Dermis blood vessel endothelial cell (primary cell): ENCODE measurements at places on chromosomes 5 and 9.

DNA sequence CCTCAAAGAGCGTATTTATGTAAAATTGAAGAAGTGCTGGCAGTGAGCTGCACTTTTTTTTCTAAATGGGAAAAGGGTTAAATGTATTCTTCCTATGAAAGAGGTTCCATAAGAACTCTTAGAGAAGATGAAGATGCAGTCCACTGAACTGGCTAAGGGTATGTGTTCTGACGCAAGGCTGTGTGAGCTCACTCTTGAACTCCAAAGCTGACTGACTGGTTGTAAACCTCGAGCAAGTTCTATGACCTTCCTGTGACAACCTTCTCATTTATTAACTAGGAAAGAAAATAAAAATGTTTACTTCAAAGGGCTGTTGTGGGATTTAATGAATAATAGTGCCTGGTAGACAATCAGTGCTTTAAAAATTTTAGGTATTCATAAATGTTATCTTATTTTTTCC is 46.7 kb downstream of the POC5 start:
- no peak for DNase-seq

- no peak for DNase-seq
These were observed 167.7 kb upstream of the LHFPL2 start for GRCh38 chr5:78816143-78816765.

- no peak for DNase-seq
These were observed 1026.5 kb downstream of the NR2F1-AS1 start for GRCh38 chr5:92554447-92555085.

GRCh38 chr5:31036411-31036810 is 157.1 kb upstream of the CDH6 start:
- no peak for DNase-seq

DNA sequence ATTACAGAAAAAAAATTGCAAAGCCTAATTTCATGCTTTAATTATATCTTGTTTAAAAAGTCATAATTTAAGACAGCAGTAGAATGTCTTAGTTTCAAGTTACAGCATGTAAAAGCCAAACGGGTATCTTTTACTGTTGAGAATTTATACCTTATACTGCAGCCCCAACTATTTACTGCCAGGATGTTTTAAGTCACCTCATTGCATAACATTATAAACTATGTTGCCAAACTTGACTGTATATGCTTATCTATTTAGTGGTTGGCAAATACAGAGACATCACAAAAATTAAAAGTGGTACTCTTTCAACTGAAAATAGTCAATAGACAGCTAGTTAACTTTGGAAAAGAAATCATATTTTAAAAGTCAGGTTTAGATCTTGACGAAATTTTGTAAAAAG is 119.5 kb downstream of the EDIL3 start:
- DNase-seq, result no peak

DNA sequence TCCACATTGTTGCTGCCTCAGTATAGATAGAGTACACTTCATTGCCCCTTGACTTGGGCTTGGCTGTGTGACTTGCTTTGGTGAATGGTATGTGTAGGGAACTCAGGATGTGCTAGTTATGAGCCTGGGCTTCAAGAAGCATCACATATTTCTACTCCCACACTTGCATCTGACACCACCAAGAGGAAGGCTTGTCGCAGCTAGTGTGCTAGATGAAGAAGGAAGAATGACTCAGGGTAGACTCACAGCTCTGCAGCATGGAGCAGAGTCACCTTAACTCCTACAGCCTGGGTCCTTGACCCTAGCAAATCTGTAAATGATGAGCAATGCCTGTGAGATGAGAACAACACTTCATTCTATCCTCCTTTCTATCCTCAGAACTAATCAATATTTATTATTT is 261.8 kb downstream of the ASTN2 start:
- DNase-seq, result no peak

DNA sequence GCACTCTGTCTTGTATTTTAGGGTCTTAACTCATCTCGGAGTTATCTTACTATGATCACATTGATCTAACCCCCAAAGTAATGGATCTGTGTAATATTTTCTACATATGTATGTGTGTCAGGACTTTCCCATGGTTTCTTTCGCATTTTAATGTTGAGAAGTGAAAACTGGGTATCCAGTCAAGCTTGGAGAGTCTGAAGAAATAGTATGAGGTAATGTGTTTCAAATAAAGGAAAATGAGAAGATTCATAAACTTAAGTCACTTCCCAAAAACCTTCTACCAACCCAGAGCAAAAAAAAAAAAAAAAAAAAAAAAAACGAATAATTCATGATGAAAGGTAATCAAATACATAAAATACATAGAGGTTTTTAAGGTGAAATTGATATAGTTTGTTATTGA is 187.8 kb upstream of the VCAN start:
- no peak for DNase-seq

DNA sequence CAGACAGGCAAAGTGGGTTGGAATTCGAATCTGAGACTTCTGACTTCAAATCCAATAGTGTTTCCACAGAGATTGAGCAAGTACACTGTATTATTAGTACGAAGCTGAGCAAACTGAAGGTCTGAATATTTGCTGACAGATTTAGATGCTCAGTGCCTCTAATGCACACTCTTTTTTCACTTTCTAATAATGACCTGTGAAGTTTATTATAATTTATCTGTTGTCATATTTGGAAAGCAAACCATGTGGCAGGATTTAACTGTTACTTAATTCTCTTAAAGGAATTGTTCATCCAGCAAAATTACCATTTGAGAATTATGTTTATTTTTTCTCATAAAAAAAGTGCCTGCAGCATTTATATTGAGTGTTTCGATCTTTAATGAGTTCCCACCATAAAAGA is 277.3 kb downstream of the DMRT2 start:
- no peak for DNase-seq

GRCh38 chr9:114611516-114612271 is 603 bp downstream of the TMEM268 start:
- DNase-seq, result peak; percentile 55

- no peak for DNase-seq
These were observed 48.2 kb upstream of the JAK2 start for GRCh38 chr9:4936823-4937222.

DNA sequence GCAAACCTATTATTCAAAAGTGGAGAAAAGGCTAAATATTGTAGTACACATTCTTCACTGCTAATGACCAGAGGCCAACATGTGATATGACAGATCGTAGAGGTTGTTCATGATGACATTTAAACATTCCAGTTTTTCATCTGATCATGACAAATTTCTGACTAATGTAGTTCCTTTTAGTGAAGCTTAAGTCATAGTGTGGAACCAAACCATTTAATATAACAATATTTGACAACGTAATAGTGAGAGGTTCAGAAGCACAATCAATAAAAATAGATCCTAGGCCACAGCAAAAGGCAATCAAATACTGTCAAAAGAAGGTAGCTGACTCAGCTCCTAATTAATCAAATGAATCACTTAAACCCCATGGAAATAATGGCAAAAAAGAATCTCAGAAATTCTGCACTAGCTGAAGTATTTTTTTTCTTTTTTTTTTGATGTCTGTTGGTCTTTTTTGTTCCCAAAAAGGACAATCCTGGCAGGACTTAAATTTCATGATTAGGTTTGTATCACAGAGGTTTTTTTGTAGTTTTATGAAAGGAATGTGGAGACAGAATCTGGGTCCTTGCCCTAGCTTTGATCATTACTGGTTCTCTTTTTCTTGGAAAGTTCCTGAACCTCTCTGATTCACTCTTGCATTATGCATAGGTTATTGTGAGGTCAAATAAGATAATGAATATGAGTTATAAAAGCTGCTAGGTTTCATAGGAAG is 795.0 kb downstream of the DTWD2 start:
- DNase-seq, result no peak

DNA sequence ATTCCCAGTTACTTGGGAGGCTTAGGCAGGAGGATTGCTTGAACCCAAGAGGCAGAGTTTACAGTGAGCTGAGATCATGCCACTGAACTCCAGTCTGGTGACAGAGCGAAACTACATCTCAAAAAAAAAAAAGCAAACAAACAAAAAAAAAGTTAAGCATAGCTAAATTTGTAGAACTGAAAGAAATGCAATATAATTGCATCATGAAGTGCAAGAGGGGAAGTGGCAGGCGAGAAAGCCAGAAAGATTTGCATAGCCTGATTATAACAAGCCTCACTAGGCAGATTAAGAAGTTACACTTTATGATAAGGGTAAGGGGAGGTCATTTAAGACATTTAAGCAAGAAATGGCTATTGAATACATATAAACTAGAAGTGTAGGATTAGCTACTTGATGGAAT is 187.1 kb downstream of the EDIL3 start:
- no peak for DNase-seq

GRCh38 chr5:154520861-154521453 is 42.9 kb upstream of the HAND1 start:
- peak; percentile 37 for DNase-seq

DNA sequence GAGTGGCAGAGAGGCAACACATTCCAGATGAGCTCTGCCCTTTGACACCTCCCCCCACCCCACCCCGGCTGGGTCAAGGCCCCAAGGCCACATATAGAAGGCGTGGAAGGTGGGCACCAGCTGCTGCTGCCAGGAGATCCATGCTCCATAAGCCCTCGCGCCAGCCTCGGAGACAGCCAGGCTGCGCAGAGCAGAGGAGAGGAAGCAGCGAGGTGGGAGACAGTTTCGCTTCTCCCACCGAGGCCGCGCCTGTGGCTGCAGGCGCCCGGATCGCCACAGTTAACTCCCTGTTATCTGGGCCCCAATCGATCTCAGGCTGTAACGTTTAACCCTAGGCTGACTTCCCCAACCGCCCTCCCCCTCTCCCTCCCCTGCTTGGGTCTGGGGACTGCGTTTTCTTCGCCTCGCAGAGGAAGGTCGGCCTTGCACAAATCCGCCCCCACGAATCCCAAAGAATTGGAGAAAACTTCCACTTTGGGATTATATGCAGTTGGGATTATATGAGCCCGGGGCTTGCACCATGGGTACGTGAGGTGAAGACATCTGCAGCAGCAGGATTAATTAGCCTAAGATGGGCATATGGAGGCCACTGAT is 1.1 kb upstream of the CXXC5 start:
- DNase-seq, result no peak

- DNase-seq, result no peak
These were observed 16.2 kb downstream of the HINT1 start for GRCh38 chr5:131148835-131149234.

- DNase-seq, result peak; percentile 79
These were observed 118.6 kb downstream of the RGS3 start for GRCh38 chr9:113581865-113582697.

DNA sequence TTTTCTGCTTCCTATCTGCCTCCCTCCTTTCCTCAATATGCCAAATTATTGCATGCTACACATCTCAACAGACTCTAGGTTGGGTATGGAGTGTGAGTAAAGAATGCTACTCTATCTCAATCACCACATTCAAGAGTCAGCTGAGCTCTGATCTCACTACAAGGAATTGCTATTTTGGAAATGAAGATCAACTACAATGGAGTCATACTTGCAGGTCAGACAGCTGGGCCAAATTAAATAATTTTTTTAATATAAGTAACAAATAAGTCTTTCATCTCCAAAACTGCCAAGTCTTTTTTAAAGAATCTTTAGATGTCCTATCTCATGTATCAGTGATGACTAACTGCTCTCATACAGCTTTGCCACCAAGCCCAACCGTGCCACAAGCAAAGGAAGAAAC is 64.0 kb downstream of the DEPDC1B start:
- no peak for DNase-seq

GRCh38 chr9:109498195-109499092 is at the start of gene PTPN3:
TSS of gene PTPN3 (minus strand) at chr9:109498307. CDS start at chr9:109463434, 34,873 bp downstream.
- DNase-seq, result no peak

GRCh38 chr5:154038707-154039457 is at the start of the genes FAM114A2 and MFAP3:
TSS of gene FAM114A2 (minus strand) at chr5:154038910. CDS start at chr5:154034953, 3,957 bp downstream.
TSS of gene MFAP3 (plus strand) at chr5:154038967. CDS start at chr5:154049723, 10,756 bp downstream.
- DNase-seq, result peak; percentile 93

DNA sequence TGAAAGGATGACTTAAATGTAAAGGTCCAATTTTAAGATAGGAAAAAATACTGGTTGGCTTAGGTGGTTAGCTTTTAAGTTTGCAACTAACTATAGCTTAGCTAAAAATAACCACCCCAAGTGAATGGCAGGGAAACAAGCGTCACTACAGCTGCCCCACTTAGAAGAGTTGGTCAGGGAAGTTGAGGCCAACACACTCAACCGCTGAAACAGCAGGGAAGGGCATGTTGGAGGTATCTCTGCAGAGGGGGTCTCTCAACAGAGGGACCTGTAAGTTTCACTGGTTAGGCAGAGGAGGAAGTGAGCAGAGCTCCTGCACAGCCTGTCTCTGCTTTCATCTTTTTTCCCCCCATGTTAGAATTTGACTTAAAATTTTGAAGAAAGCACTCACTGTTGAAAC is 75.3 kb downstream of the LHFPL2 start:
- no peak for DNase-seq

- DNase-seq, result no peak
These were observed 187.4 kb downstream of the FBXL7 start for GRCh38 chr5:15687401-15687800.

GRCh38 chr9:93130861-93131481 is 3.1 kb downstream of the NINJ1 start:
- DNase-seq, result peak; percentile 66

GRCh38 chr5:135457424-135458071 is 5.4 kb upstream of the TIFAB start:
- peak; percentile 79 for DNase-seq

DNA sequence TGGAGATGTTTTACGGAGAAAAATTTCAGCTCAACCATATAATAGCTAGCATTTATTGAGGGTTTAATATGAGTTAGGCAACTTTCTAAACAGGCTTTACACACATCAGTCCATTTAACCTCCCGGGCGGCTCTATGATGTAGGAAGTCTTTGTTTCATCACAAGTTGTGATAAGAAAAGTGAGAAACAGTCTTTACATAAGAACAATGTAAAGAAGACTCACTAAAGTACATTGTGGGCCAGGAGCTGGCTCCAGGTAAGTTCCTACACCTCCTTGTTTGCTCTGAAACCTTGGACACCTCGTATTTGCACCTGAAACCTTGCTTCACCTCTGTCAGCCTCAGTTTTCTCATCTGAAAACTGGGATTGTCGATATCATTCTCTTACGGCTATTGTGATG is 116.1 kb downstream of the JAKMIP2 start:
- no peak for DNase-seq

DNA sequence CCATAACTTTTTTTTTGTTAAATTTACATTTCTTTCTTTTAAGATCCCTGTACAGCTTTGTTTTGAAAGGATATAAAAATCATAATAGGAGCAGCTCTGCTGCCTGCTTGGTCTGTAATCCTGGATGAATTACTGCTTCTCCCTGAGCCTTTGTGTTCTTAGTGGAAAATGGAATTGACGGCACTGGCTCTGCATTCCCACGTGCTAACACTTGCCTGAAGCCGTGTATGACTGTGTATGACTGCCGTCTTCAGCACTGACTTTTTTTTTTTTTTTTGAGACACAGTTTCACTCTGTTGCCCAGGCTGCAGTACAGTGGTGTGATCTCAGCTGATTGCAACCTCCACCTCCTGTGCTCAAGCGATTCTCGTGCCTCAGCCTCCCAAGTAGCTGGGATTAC is 4.8 kb downstream of the THG1L start:
- no peak for DNase-seq
